GM23248 (cell line): ENCODE measurements at places on chromosomes 7 and 10.

- H3K27me3 ChIP-seq, result peaks cover 4% of the 10 kb centered on the region
- no peaks in the 10 kb centered on the region for H3K36me3 ChIP-seq
- no peak overlapping the region for H3K27ac ChIP-seq
Measured at GRCh38 chr7:25287291-25287690, 59.0 kb upstream of the NPVF start.

DNA sequence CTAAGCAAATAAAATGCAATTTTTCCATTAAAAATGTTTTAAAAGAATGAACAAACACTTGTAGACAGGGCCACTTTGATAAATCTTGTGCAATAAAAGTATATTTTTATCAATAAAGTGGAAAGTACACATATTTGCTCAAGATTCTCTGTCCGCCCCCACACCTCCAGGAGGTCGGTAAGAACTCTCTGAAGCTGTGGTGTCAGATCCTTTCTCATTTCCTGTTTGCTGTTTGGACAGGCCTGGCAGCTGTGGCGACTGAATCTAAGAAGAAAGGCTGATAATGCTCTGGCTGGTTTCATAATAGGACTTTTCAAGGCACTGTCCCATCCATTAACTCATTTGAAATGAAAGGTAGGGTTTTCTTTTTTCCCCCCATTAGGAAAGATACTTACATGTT lies 15.3 kb upstream of the ASB4 start:
- no peaks in the 10 kb centered on the region for H3K36me3 ChIP-seq
- H3K27me3 ChIP-seq, result no peaks in the 10 kb centered on the region
- DNase-seq, result peak; percentile 46
- peaks cover 7% of the 10 kb centered on the region; the same call in 1 of the 2 replicates for H3K4me1 ChIP-seq
- no peak overlapping the region for H3K4me3 ChIP-seq

DNA sequence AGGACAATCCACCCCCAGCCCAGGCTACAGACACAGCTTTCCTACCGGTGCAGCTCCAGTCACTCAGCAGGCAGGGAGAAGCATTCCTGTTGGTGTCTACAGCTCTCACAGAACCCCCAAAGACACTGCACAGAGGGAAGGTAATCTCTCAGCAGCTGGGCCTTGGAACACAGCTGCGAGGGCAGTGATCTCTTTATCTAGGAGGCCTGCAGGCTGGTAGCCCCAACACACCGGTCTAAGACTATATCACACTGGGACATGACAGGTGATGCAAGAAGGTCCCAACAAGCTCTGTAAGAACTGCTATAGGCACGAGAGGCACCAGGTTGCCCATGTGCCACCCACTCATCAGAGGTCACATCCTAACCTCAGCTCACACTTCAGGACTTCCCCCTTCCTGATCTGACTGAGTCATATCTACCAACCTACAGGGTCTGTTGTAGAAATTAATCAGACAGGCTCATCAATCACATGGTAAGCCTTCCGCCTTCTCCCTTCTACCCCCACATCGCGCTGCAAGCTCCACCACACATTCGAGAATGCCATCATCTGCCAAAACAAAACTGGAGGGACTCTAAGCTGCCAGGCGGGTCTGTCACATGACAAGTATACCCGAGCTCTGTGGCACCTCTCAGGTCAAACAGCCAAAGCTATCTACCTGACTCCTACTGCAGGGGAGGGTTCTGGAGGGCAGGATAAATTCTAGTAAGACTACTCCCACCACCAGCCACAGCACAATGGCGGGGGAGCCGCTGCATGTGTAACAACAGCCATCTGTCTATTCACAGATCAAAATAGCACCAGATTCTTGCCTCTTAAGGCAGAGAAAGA lies 26.1 kb downstream of the FAM53B start:
- peaks cover 5% of the 10 kb centered on the region for H3K4me1 ChIP-seq
- no peaks in the 10 kb centered on the region for H3K36me3 ChIP-seq
- no peak overlapping the region for H3K27ac ChIP-seq
- no peak for DNase-seq
- H3K27me3 ChIP-seq, result no peaks in the 10 kb centered on the region

GRCh38 chr7:107920048-107920772 lies 29.2 kb downstream of the DLD start:
- H3K4me1 ChIP-seq, result peaks cover 8% of the 10 kb centered on the region
- H3K4me3 ChIP-seq, result no peak overlapping the region
- no peak for DNase-seq
- no peaks in the 10 kb centered on the region for H3K27me3 ChIP-seq

DNA sequence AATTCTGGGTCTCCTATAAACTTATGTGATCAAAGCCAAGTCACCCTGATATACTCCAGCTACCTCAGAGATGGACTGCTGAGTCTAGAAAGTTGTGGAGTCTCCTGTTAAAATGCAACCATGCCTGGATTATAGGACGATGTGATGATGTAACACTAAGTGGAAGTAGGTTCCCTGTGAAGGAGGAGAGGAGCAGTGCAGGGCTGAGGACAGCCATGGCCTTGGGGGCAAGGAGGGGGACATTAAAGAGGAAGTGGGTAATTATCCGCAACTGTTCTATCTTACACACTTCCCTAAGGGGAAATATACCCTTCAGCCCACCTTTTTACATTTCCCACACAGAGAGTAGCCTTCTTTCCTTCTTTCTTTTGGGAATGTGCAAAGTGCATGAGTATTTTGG lies 63.8 kb downstream of the MTPN start:
- H3K27me3 ChIP-seq, result no peaks in the 10 kb centered on the region
- no peak overlapping the region for H3K4me3 ChIP-seq
- no peak for DNase-seq
- H3K4me1 ChIP-seq, result no peaks in the 10 kb centered on the region
- H3K36me3 ChIP-seq, result no peaks in the 10 kb centered on the region

- no peaks in the 10 kb centered on the region for H3K4me1 ChIP-seq
- no peak overlapping the region for H3K27ac ChIP-seq
- no peak overlapping the region for H3K4me3 ChIP-seq
- no peaks in the 10 kb centered on the region for H3K36me3 ChIP-seq
- no peak for DNase-seq
Measured at GRCh38 chr7:144769352-144769751, 66.5 kb downstream of the TPK1 start.

- no peaks in the 10 kb centered on the region for H3K36me3 ChIP-seq
- H3K4me3 ChIP-seq, result no peak overlapping the region
- H3K27ac ChIP-seq, result no peak overlapping the region
- no peaks in the 10 kb centered on the region for H3K4me1 ChIP-seq
- DNase-seq, result no peak
Measured at GRCh38 chr7:12377406-12377805, 26.3 kb downstream of the VWDE start.

DNA sequence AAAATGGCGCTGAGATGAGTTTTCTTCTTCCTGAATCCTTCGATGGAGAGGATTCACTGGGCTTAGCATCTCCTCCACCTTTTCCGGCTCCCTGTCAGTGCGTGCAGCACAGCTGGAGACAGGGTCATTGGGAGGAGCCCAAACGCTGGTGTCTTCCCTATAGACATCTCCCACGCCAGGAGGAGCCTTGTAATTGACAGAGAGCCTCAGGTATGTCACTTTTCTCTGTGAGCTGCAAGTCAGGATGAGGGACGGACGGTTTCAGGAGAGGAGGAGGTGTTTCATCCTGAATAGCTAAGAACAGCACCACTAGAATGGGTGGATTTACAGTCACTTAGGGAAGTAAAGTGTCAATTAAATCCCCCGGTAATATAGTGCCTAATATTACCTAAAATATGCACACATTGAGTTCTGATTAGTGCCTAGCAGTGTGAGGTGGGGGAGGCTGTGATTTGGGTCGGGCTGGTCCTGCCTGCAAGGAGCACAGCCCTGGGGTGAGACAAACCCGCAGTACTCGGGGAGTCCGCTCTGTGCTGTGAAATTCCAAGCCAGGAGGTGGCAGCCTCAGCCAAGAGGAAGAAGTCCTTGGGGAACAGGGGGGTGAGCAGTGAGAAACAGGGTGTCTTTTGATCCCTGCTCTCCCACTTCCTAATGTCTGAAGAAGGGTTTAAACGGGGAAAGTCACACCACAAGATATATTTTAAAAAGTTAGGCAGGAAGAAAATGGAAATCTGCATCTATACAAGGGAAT lies 28.2 kb downstream of the IL15RA start:
- no peak overlapping the region for H3K4me3 ChIP-seq
- DNase-seq, result peak; percentile 76
- H3K36me3 ChIP-seq, result no peaks in the 10 kb centered on the region

- no peak for DNase-seq
- H3K4me3 ChIP-seq, result peak overlapping the region; percentile 85
Measured at GRCh38 chr7:43868181-43868580, 1.1 kb downstream of the MRPS24 start.

DNA sequence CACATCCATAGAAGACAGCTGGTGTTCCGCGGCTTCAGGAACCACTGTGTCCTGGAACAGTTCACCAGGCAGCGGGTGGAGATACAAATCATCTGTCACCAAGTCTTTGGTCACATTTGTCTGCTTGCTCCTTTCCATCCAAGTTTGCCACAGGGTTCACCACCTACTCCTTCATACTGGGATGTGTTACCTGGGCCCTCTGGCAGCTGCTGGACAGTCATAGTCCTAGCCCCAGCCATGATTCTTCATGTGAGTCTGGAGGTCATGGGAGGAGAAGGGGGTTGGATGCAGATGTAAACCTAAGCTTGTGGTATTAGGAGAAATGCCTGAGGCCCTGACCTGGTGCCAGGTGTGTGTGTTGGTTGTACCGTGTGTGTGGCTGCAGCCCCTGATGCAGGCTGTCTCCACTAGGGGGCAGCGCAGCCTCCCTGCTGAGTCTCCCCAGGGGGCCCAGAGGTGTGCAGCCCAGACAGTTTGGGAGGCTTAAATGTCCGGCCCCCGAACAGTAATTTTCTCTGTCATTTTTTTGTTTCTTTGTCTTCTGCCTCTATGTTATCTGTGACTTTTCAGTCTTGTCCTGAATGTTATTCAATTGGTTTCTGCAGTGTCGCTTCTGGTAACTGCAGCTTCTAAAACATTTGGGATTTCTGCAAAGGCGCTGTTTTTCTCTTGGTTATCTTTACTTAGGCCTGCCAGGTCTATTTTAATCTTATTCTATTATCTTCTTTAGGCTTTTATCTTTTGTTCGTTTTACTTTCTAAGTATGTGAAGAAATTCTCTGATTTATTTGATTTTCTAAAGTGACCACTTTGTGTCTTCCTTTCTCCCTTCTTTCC lies 14.8 kb downstream of the NPS start:
- peak; percentile 10 for DNase-seq
- no peak overlapping the region for H3K4me3 ChIP-seq
- no peak overlapping the region for H3K27ac ChIP-seq
- H3K27me3 ChIP-seq, result 0 out of 2 replicates have a peak, but pooled peaks cover 10% of the 10 kb centered on the region
- H3K4me1 ChIP-seq, result no peaks in the 10 kb centered on the region

DNA sequence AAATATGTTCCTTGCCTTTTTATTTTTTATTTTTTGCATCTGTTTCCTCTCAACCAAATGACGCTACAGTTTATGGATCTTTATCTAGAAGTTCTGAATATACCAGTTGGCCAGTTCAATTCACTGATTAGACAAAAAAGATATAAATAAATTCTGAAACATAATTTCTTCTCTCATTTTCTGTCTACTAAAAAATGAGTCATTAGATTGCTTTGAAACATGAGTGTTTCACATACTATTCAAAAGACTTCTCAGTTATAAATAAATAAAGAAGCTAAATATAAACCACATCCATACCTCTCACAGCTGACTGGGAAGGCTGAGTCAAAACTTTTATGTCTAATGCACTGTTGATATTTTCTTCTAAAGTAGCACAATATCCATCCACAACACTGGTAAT lies 97.6 kb upstream of the GPR22 start:
- H3K4me3 ChIP-seq, result no peak overlapping the region
- H3K27me3 ChIP-seq, result no peaks in the 10 kb centered on the region

DNA sequence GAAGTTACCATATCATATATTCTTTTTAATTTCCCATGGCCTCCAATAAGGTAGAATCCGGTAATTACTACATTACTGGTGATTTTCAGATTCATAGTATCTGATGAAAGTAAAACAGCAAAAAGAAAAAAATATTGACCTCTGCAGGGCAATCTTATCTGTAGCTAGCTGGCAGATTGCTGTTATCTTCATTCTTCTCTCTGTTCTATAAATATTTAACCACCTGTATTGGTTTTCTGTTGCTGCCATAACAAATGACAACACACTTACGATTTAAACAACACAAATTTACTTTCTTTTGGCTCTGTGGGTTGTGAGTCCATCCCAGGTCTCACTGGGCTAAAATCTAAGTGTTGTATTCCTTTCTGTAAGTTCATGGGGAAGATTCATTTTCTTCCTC lies 164.5 kb downstream of the ZEB1 start:
- no peak for DNase-seq
- H3K36me3 ChIP-seq, result no peaks in the 10 kb centered on the region
- peaks cover 28% of the 10 kb centered on the region for H3K4me1 ChIP-seq
- H3K4me3 ChIP-seq, result no peak overlapping the region
- no peaks in the 10 kb centered on the region for H3K27me3 ChIP-seq

DNA sequence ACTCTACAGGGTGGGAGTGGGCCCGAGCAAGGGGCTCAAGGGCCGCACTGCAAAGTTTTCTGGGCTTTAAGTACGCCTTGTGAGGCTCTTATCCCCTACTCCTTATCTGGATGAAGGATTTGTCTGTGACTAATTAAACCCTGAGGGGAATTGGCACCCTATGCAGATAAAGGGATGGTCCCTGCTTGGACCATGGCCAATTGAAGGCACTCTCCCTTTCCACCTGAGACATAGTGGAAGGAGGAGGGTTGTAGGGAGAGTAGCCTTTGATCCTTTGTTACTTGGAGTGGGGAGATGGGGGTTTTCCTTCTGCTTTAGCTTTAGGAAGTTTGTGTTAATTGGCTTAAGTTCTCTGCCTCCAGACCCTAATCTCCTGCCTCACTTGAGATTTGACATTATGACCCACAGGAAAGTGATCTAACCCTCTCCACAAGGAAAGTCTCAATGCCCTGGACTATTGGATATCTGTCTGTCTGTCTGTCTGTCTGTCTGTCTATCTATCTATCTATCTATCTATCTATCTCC lies 1158.8 kb upstream of the SORCS1 start:
- H3K4me3 ChIP-seq, result no peak overlapping the region
- H3K36me3 ChIP-seq, result no peaks in the 10 kb centered on the region
- no peak for DNase-seq
- no peaks in the 10 kb centered on the region for H3K27me3 ChIP-seq
- peaks cover 12% of the 10 kb centered on the region for H3K4me1 ChIP-seq
- H3K27ac ChIP-seq, result no peak overlapping the region

DNA sequence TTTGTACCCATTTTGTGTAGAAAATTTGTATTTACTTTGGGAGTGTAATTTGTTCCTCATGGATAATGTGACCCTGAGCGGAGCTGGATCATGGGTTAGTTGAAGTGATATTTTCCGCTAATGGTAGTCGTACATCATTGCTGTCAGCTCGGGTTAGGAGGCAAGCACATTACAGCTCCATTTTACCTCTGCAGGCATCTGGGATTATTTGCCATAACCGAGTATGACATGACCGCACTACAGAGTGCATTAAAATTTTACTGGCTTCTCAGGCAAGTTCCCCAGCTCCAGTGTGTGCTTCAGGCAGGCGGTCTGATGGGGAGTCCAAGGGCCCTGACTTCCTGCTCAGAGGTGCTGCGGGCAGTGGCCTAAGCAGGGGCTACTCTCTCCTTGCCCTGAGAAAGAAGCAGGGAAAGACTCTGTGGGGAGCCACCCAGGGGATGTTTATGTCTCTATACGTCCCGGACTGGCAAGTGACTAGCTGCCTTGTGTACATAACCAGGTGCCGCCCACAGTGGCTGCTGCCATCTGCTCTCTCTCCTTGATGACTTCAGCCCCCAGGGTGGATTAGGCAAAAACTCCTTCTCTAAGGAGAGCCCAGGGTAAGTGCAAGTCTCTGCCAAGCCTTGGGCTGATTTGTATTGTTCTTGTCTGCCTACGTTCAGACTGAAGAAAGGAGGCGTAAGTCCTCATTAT lies 685.3 kb upstream of the GALNT17 start:
- DNase-seq, result no peak
- no peaks in the 10 kb centered on the region for H3K27me3 ChIP-seq
- no peak overlapping the region for H3K27ac ChIP-seq
- H3K36me3 ChIP-seq, result no peaks in the 10 kb centered on the region
